Myocyte (in vitro differentiated cells): ENCODE measurements at places on chromosomes 3 and 15.

DNA sequence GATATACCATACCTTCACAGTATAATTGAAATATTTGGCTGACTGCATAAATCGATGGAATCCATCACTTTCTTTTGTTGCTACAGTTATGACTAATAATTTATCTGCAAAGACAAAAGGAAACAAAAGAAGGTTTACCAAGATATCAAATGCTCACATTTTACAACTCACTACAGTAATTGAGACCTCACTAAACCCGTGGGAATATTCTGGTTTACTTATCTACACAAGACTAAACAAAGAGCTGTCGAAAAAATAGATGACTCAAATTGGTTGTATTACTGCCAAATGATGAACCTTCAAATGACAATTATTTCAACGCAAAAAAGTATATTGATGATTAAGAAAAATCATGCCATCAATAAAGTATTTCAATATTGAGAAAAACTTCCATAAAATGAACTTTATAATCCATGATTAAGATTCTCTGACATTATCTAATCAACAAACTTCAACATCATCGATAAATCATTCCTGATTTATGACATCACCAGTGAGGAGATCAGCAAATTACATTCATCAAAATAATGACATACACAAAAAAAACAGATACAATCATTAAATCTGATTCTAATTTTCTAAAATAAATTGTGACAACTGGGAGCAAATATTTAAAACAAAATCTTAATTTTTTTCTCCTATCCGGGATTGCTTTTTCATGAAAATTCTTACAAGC lies 36.7 kb downstream of the PLOD2 start:
- peak; percentile 32 for DNase-seq

DNA sequence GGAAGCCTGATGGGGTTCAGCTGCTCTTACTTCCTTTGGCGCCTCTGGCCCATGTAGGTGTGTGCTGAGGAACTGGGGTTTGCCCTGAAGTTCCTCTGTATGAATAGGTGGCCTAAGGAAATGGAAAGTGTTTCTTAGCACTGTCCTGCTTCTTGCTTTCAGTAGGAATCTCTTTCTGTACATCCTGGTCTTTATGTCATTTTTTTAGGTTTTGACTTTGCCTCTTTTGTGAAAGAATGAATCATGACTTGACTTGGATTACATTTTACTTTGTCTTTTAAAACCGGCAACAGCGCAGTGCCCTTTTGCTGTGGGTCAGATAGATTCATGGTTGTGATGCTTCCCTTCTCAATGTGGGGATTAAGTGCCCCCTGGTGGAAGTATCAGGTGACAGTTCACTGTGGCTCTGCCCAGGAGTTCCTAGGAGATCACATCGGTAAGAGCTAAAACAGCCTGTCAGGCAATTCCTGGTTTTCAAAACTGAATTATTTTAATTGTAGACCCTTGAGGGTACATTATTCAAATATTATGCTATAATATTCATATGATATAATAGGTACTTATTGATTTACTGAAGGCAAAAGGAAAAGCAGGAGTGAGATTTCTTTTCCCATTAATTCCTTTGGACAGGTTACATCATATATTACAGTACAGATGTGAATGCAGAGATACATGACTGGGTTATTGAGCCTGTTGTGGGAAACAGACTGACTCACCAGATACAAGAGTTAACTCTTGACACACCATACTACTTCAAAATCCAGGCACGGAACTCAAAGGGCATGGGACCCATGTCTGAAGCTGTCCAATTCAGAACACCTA lies 95.4 kb downstream of the HCN4 start:
- DNase-seq, result peak; percentile 70

GRCh38 chr3:196398782-196399181 lies 33.4 kb downstream of the UBXN7 start:
- no peak for DNase-seq

- DNase-seq, result no peak
Observed at GRCh38 chr15:41997845-41998244, 23.0 kb downstream of the PLA2G4E start.

- DNase-seq, result peak; percentile 33
Observed at GRCh38 chr3:160801386-160802118, 45.5 kb downstream of the PPM1L start.

DNA sequence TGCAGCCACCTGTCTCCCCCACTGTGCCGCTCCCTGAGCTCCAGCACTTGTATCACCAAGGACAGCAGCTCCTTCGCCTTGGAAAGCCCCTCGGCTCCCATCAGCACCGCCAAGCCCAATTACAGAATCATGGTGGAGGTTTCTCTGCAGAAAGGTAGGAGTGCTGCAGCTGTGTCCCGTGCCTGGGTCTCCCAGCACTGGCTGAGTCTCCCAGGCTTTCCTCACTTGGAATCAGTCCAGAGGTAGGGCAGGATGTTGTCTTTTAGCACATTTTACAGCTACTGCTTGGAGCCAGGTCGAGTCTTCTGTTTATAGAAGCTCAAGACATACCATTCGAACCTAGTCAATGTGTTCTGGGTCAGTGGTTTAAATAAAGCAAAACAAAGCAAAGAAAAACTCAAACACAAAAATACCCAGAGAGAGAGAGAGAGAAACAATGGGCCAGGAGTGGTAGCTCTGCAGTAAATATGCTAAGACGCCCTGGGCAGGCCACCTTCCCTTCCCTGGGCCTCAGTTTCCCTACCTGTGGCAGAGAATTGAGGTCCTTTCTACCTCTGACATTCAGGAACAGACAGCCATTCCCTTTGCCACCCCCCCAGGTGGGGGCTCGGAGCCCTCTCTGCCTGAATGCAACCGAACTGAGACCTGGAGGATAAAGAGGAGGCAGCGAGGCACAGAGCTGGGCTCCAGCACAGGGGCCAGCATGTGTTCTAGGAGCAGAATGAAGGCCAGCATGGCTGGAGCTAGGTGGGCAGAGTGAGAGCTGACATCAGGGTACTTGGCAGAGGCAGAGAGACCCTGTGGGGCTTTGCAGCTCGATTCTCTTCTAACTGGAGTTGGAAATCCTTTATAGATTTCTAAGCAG lies 44.1 kb downstream of the STARD5 start:
- DNase-seq, result no peak

- DNase-seq, result peak; percentile 76
Observed at GRCh38 chr15:67108122-67108961, 42.9 kb downstream of the SMAD3 start.

- no peak for DNase-seq
Observed at GRCh38 chr3:124097362-124098131, 105.6 kb upstream of the ROPN1 start.

DNA sequence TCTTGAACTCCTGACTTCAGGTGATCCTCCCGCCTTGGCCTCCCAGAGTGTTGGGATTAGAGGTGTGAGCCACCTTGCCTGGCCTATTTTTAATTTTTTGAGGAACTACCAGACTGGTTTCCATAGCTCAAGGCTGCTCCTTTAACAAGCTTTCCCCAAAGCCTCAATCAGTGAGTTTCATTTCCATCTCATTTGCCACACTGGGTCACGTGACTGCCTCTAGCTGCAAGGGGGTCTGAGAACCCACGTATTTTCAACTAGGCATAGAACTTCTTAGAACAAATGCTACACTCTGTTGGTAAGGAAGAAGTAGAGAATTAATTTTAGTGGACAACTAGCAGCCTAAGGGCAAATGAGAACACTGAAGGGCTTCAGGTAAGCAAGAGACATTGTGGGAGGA lies 3.1 kb upstream of the CD276 start:
- no peak for DNase-seq

DNA sequence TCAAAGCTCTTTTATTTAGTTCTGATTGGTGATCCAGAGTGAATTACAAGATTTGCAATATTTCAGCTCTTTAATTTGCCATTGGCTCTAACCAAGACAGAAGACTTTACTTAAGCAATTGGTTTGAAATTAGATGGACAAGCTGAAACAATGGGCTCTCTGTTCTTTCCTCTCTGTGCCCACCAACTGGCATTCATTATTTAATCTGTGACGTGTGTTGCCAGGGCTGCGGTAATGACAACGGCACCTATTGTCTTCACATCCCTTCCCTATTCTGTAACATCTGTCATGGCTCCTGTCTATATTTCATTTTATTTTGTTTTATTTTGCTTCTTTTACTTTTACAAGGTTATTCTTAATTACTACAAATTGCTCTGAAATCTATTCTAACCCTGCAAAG lies 33.9 kb downstream of the PLD1 start:
- DNase-seq, result no peak

- no peak for DNase-seq
Observed at GRCh38 chr3:109339714-109340648, 2.6 kb upstream of the DPPA4 start.
